ENCODE measurements at places on chromosomes 4 and X.

- DNase-seq = no peak
These were observed 1.1 kb upstream of the HTATSF1 start for GRCh38 chrX:136496186-136496763.

DNA sequence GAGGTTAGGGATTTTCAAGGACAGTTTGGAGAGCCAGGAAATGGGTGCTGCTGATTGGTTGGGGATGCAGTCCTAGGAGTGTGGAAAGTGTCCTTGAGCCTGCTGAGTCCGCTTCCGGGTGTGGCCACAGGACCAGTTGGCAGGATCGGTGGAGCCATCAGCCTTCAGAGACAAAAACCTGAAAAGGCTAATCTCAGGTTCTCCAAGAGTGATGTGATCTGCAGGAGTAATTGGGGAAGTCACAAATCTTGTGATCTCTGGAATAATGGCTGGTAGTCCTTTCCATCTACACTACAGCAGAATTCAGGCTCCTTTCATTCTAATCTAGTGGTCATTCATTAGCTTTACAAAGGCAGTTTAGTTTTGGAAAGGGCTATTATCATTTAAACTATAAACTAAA, 55.9 kb upstream of the BMP2K start:
- DNase-seq = no peak

DNA sequence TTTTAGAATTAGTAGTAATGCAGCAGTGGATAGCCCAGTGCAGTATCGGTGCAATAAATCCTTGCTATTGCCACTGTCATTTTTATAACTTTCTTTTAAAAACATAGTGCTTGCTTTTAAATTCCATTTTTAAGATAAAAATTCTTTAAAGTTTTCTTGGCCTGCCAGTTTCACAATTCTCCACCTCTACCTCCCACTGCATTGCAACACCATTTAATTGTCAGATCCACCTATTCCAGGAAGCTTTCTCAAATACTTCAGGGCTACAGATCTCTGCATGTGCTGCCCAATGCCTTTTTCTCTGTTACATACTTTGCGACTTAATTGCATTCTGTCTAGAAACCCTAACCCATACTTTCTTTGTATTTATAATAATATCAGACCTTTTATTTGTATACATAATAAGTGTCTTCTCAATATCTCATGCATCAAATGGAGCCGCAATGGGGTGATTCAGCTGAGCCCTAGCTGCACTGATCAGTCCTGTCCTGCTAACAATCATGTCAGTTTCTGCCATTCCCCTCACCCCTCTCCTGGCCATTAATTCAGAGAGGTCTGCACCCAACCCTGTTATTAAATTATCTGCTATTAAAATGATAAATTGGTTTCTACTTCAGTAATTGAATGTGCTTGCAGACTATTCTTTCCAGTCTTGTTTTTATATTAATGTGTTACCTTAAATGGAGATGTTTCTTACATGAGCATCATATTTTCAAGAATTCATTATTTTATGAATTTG, 193.1 kb downstream of the SLIT2 start:
- no peak for DNase-seq

GRCh38 chr4:20787940-20788665, 87.8 kb downstream of the PACRGL start:
- no peak for DNase-seq

GRCh38 chr4:12889054-12889453, 595.1 kb downstream of the RAB28 start:
- DNase-seq = no peak

GRCh38 chr4:80529026-80529425, 193.5 kb downstream of the CFAP299 start:
- DNase-seq = no peak

DNA sequence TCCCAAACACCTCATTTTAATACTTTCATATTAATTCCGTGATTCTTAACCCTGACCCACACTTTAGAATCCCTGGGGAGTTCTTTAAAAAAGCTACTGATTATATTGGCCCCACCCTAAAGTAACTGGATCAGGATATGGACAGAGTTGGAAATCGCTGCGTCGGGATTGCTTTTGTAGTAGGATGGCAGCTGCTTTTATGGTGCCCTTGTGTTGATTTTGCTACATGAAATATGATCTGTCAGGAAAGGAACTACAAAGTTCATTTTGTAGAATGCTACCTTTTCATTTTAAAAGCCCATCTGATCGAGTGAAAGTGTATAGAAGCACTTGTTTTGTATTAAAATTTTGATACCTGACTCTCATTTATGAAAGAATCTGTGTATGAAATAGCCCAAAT, 43.6 kb downstream of the TMEM131L start:
- DNase-seq = no peak

DNA sequence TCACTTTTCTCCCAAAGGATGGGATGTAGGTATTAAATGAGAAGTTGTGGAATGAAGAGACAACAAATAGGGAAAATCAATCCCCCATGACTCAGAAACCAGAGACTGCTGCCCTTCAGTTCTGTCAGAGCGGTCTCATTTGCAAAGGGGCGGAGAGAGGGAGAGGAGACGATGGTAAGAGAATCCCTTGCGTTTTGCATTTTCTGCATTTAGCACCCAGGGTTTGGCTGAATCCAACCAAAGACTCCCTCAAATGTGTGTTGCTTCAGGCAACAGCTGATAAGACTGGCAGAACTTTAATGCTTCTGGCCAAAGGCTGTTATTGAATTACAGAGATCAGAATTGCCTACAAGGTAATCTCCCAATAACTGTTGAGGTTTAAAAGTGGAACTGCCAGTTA, 230.2 kb downstream of the EVC2 start:
- DNase-seq = no peak

GRCh38 chr4:27090406-27090805, 229.8 kb downstream of the STIM2 start:
- no peak for DNase-seq

DNA sequence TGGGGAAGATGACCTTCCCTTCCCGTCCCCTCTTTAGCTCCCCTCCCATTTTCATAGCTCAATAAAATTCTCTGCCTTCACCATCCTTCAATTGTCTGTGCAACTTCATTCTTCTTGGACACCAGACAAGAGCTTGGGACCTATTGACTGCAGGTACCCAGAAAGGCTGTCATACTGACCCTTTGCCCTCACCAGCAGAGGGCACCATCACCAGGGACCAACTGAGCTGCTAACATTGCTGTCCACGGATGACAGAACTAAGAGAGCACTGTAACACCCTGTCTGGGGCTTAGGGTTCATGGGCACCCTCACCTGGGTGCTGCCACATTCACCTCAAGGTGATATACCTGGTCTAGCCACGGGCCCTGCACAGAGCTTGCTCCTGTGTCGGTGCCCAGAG, 141.3 kb upstream of the VCX3B start:
- DNase-seq = no peak

DNA sequence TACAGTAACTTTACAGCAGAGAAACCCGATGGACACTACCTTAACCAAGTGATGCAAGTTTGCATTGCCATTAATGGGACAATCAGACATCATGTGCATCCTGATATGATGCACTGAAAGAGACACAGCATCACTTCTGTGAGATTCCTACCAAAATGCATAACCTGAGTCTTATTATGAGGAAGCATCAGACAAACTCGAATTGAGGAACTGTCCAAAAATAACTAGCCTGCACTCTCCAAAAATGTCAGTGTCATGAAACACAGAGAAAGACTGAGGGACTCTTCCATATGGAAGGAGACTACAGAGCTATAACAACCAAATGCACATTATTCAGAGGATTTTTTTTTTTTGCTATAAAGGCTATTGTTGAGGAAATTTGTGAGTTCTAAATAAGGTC, 66.6 kb upstream of the IQSEC2 start:
- DNase-seq = no peak

- DNase-seq = no peak
These were observed 52.9 kb downstream of the SUPT20HL2 start for GRCh38 chrX:24260842-24261550.

GRCh38 chrX:96833333-96833732, 50.4 kb upstream of the RPA4 start:
- DNase-seq = no peak

- DNase-seq = no peak
These were observed 228.8 kb downstream of the SPCS3 start for GRCh38 chr4:176548571-176548970.

- no peak for DNase-seq
These were observed 32.5 kb downstream of the DLG3 start for GRCh38 chrX:70476934-70477733.

GRCh38 chr4:106329041-106329618, 12.8 kb downstream of the AIMP1 start:
- peak; percentile 20 for DNase-seq

DNA sequence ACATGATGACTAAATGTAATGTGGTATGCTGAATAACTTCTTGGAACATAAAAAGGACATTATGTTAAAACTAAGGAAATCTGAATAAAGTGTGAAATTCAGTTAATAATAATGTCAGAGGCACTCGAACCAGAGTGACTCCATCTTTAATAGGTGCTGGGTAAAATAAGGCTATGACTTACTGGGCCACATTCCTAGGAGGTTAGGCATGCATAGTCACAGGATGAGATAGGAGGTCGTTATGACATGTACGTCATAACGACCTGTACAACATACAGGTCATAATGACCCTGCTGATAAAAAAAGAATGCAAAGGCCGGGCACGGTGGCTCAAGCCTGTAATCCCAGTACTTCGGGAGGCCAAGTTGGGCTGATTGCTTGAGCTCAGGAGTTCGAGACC, 28.9 kb upstream of the OPHN1 start:
- no peak for DNase-seq

DNA sequence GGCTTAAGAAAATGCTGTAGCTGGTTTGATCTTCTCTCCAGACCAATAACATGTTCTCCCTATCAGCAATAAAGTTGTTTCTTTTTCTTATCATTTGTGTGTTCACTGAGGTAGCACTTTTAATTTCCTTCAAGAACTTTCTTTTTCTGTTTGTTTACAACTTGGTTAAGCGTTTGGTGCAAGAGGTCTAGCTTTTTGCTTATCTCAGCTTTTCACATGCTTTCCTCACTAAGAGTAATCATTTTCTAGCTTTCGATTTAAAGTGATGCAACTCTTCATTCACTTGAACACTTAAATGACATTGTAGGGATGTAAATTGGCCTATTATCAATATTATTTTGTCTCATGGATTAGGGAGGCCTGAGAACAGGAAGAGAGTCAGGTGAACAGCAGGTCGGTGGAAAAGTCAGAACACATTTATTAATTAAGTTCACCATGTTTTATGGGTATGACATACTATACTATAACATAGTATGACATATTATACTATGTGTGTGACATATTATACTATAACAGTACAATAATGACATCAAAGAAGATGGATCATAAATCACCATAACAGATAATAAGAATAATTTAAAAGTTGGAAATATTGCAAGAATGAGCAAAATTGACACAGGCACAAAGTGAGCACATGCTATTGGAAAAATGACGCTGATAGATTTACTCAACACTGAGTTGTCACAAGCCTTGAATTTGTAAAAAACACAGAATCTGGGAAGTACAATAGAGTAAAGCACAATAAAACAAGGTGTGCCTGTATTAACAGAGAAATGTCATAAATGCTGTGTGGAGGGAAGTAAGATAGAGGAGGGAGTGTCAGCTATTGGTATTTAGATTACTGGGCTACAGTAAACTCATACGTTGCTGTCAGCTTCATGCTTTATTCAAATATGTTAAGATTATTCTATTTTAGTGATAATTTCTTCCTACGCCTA, 218.6 kb upstream of the SLC7A11 start:
- no peak for DNase-seq

- no peak for DNase-seq
These were observed 154.9 kb upstream of the TECRL start for GRCh38 chr4:64564126-64564525.

DNA sequence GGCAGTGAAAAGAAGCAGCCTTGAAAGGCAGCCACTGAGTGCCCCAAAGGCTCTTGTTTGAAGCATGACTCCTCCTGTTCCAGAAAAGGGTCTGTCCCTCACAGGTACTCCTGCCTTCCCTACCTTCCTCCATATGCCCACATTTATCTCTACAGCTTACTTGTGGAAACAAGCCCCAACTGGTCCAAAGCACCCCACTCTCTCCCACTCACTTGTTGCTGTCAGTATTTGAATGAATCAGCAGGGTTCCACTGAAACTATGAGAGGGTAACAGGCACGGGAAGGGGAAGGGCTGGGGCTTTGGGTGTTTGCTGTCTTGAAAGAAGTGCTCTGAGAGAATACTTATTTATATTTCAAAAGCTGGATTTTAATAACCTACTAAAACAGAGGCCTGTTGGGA, 34.9 kb downstream of the GPR143 start:
- DNase-seq = no peak

DNA sequence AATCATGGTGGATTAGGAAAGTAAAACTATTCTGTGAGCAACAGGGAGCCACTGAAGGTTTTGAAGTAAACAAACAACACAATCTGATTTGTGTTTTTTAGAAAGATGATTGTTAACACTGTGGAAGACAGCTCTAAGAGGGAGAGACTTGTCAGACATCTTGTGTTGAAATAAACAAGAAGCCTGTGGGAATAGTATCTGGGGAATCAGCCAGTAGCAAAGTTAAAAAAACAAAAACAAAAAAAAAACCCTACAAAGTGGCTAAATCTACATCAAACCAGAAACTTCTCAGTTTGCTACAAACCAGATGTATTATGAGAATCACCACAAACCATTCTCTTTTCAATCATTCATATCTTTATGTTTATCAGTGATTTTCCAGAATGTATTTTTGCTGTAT, 125.7 kb upstream of the GPC4 start:
- no peak for DNase-seq

DNA sequence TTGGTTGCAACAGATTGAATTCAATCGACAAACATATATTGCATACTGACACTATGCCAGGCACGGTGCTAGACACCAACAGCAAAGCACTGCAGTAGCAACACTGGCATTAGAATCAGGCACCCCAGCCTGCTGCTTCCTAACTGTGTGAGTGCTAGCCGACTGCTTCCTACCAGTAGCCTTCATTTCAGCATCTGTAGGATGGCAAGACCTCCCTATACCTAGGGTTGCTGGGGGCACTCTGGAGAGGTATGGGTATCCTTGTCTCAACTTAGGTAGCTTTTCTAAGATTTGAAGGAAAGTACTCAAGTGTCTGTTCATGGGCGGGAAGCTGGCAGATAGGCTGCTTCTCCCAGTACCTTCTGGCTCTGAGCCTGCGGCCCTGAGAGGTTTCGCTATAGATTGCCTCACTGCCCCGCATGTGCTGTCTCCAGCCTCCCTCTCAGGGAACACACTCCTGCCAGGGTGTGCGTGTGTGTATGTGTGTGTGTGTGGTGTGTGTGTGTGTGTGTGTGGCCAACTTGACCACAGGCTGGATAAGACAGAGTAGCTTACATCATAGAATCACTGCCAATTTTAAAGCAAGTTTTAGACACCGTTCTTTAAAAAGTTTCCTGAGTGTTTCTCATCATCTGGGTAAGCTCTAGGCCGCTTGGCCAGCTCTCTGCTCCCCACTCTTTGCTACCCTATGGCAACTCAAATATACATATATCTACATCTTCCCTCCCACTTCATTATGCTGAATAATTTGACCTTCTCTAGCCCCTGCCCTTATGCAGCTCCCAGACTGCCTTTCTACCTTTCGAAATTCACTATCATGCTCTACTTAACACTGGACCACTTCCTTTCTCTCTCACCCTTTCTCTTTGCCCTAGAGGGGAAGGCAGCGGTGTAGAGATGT, 97.0 kb upstream of the PJA1 start:
- no peak for DNase-seq

GRCh38 chr4:108751321-108751720, 11.5 kb downstream of the ETNPPL start:
- DNase-seq = no peak
